ENCODE measurements at places on chromosomes 12 and 14.

DNA sequence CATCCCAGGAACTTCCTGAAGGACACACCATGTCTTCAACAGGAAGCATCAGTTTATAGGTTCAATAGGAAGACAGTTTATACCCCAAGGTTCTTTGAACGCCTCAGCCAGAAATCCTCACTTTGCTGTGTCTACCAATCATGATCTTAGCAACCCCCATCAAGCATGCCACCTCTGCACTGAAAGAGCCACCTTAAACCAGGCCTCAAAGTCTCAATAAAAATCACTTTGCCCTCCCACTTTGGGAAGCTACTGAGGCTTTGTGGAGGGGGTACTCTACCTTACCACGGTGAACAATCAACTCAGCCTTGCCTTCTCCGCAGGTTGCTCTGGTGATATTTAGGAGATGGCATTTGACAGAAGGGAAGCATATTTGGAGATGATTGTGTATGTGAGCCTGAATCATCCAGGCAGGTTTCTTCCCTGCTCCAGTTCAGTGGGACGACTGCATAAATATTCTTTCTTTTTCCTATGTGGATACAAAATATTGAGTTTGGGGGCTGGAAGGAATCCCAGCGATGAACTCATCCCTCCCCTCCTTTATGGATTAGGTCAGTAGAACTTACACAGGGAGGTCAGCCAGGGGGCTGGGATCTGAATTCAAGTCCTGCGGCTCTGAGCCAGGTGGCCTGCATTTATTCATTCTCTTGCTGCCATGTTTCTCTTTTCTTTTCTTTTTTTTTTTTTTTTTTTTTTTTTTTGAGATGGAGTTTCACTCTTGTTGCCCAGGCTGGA is 42.8 kb upstream of the VASH1 start:
- no peak for DNase-seq

GRCh38 chr12:53235742-53236442 is 3.9 kb upstream of the RARG start:
- peak; percentile 49 for DNase-seq

DNA sequence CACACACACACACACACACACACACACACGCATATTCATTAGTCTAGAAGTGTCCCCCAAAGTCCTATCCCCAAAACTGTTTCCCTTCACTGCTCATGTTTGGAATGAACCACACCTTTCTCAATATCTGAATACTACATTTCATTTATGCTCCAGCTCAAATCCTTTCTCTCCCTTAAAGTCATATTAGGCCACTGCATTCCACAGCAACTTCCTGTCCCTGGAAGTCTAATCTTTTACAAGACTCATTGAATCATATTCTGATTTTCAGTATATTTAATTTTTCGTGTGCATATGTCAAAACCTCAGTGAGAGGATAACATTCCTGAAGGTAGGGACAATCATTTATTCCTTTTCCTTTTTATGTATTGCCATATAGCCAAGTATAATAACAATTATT is 155.6 kb upstream of the LMNTD1 start:
- no peak for DNase-seq

DNA sequence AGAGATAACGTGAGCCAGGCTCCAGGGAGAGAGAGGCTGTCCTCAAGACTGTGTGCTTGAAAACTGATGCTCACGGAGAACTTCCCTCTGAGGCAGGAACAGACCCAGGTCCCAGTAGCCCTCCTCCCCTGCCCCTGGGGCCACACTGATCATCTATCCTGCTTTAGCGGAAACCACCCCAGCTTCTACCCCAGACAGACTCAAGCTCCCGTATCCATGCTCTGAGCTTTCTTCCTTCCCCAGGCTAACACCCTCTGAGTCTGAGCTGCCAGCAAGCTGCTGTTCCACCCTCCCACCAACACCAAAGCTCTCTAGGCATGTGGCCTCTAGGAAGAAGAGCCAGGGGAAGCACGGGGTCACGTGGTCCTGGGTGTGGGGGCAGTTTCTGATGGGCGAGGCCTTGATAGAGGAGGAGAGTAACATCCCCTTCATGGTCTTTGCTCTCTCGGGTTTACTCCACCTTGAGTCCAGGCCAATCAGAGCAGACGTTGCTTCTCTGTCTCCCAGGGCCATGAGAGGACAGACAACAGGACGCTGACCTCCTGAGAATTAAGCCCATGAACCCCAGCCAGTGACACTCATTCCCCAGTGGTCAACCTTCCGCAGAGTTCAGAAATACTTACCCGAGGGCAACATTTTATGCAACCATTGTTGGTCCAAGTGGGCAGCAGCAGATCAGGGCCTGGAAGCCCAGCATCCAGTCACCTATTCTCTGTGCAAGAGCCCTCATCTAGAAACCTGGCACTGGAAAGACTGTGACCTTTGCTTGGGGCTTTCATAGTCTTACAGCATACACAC is 1.4 kb downstream of the PCK2 start:
- DNase-seq, result peak; percentile 79

GRCh38 chr12:108134744-108135143 is 5.7 kb downstream of the WSCD2 start:
- DNase-seq, result no peak

DNA sequence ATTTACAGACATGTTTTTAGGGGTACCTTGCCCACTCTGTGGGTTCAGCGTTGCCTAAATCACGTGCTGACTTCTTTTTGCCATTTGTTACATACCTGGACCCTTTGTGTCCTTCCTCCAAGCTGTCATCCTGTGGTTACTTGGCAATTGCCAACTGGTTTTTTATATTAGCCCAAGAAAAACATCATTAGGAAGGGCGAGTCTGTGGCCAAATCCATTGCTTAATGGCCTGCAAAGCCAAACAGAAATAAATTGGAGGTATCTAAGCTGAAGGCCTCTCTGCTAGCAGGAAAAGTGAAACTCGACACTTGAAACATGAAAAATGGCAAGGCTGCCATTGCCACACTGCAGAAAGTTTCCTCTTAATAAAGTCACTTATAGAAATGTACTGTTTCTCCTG is 190.4 kb downstream of the NUAK1 start:
- DNase-seq, result no peak

GRCh38 chr12:14322403-14322802 is 43.1 kb upstream of the ATF7IP start:
- no peak for DNase-seq

DNA sequence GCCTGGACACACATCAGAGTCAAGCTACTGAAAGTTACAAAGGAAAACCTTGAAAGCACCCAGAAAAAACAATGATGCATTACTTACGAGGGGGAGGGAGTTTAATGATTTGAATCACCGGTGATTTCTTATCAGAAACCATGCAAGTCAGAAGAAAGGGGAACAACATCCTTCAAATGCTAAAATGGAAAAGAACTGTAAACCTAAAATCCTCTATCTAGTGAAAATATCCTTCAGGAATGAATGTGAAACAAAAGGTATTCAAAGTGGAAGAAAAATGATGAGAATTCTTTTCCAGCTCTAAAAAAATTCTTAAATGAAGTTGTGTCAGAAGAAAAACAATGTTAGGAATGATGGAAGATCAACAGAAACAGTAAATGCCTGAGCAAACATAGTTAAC is 16.8 kb downstream of the SCAF11 start:
- DNase-seq, result no peak

DNA sequence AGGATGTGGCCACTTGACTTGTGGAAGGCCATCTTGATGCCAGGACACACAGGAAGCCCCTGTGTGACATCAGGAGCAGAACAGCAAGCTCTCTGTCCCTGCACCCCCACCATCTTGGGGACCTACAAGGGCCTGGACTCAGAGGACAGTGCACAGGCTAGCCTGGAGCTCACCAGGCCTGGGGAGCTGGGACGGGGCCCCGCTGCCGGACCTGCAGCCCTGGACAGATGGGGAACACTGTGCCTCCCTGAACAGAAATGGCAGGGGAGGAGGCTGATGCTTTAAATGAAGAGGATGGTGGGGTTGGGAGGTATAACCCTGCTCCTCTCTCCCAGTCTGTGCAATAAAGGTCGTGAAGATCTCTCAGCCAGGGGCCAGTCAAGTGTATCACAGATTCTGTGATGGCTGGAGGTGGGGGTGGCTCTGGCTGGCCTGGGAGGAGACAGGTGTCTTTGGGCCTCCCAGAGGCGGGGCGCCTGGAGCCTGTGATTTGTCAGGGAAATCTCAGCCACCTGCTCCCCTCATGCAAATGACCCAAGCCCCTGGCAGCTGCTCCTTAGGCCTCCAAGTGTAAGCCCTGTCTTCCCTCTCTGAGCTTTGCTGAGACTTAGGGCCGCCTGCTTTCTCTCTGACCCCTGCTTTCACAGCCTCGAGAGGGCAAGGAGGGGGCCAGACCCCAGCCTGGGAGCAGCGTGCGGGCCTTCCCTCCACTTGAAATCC is 1.1 kb upstream of the GNB3 start:
- no peak for DNase-seq

- no peak for DNase-seq
Measured at GRCh38 chr12:77999074-77999715, 168.5 kb downstream of the NAV3 start.

DNA sequence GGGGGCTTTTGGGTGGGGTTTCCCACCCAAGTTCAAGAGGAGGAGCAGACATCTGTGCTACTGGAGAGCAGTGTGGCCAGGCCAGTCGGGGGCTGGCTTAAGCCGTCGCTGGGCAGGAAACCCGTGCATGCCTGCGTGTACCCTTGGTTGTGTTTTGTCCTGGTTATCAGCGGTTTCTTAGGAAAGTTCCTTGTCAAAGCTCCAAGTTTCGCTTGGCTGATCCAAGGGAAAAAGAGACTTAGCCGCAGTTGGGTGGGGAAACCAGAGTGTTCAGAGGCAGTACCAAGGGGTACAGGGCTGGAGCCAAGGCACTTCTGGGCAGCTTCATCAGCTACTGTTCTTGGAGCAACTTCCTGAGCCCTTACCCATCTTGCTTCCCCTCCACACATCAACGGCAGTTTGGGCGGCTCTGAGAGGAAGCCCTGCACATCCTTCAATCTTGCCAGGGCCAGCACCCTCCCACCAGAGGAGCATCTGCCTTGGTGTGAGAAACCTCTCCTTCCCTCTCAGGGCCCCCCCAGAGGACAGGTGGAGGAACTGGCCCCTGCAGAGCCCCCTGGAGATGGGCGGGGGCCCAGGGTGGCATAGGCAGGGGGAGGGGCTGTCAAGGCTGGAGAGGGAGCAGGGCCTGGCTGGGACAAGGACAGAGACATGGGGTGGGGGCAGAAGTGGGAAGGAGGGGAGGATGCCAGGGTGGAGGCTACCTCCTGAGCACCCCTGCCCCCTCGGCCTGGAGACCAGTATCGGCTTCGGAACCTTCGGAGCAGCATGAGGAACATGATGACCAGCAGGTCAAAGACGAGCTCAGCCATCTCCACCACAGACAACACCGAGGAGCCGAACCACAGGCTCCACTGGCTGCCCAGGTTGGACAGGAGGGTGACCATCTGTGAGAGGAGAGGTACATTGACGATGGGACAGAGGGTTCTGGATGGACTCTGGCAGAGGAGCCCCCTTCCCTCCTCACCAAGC is 5.8 kb upstream of the TNFRSF1A start:
- DNase-seq, result no peak

DNA sequence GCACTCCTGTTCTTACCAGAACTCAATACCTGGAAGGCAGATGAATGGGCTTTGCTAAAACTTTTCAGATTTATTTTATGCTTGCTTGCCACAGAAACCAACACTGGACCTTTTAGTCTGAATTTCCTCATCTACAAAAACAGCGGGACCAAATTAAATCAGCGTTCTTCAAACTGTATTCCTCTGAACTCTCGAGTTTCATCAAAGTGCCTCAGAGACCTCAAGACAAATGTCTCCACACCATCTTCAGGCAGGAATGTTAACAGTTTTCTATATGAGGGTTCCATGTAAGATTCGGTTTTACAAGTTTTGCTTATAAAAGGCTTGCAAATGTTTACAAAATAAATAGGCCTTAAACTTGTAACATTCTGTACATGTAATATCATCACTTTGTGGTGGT is 74.6 kb downstream of the MED13L start:
- DNase-seq, result no peak

GRCh38 chr12:132429602-132429945 is 60.4 kb upstream of the FBRSL1 start:
- DNase-seq, result no peak

GRCh38 chr14:89427426-89428172 is 10.6 kb upstream of the FOXN3 start:
- no peak for DNase-seq

- DNase-seq, result no peak
Measured at GRCh38 chr14:49479432-49479831, 106.7 kb downstream of the RPS29 start.

DNA sequence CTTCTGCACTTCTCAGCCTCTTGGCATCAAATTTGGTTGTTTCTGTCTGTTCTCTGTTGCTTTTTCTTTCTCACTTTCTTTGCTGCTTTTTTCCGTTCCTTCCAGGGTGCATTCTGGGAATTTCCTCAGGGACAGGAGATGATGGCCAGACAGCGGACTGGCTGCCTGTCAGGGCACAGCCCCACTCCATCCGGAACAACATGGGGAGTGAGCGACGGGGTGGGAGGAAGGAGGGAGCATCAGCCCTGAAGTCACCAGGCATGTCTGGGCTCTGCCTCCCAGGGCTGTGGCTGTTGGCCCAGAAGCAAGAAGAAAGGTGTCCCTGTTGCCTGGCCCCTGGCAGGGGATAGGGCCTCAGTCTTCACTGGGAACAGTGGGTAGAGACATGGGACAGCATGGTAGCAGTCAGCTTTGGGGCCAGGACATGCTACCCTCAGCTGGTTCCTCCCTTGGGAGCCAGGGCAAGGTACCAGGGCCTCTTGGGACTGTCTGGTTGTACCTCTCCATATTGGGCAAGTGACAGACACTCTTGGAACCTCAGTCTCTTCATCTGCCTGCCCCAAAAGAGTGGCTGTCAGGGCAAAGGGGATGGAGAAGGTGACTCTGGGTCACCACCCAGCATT is 8.6 kb downstream of the PGF start:
- no peak for DNase-seq

Data from activated CD4-positive, alpha-beta T cell treated with anti-CD3 and anti-CD28 coated beads for 48 hours (primary cell).